ENCODE measurements at places on chromosomes 7 and 10.

DNA sequence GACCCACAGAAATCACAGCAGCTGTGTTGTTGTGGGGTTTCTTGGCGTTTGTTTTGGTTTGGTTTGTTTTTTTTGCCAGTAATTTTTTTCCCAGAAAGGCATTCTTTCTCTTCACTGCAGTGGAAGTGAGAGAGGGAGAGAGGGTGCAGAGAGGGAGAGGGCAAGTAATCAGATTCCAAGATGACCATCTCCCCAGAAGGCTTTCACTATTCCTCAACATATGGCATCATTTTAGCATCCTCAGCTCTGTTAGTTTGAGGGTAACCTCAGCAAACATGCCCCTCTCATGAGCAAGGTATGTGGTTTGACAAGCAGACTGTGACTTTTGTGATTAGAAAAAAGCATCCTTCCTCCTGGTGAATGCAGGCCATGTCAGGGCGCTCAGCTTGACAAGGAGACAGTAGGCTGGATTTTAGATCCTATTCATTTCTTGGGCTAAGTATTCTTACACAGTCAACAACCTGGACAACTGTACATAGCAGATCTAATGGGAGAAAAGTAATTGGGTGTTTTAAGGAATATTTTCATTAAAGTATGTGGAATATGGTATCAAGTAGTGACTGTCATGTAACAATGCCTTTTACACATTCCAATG, 86.3 kb upstream of the PIK3CG start:
- DNase-seq = no peak

DNA sequence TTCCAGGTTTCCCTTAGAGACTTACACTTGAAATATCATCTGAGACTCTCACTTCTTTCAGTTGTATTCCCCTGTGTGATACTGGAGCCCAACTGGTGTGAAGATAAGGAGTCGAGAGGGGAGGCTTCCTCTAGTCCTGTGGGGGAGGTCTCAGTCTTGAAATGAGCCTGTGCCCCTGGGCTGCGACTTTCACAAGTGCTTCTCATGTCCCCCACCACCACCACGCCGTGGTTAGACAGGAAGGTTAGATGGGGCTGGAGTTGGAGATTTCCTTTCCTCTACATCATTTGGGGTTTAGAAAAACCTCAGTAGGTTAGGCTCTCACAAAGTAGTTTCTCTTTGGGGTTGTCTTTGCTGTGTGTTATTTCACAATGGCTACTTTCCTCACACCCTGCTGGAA, 25.6 kb upstream of the MKX start:
- no peak for DNase-seq

DNA sequence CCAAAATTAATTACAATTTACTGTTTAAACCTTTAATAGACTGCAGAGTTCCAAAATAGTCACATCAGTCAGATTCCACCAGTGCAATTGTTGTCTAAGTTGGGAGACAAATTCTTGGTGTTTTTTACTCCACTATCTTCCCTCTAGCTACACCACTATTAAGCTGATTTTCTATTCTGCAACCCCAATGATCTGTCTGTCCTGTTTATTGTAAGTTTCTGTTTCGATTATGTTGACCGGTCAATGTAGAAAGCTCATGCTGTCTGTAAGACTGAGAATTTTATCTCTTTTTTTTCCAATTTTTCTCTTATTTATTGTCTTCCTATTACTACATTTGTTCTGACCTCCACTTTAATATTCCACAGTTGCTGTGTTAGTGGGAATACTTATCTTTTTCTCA, 557.5 kb downstream of the SH2D4B start:
- no peak for DNase-seq

- no peak for DNase-seq
Measured at GRCh38 chr10:25498645-25499044, 323.8 kb downstream of the GPR158 start.

DNA sequence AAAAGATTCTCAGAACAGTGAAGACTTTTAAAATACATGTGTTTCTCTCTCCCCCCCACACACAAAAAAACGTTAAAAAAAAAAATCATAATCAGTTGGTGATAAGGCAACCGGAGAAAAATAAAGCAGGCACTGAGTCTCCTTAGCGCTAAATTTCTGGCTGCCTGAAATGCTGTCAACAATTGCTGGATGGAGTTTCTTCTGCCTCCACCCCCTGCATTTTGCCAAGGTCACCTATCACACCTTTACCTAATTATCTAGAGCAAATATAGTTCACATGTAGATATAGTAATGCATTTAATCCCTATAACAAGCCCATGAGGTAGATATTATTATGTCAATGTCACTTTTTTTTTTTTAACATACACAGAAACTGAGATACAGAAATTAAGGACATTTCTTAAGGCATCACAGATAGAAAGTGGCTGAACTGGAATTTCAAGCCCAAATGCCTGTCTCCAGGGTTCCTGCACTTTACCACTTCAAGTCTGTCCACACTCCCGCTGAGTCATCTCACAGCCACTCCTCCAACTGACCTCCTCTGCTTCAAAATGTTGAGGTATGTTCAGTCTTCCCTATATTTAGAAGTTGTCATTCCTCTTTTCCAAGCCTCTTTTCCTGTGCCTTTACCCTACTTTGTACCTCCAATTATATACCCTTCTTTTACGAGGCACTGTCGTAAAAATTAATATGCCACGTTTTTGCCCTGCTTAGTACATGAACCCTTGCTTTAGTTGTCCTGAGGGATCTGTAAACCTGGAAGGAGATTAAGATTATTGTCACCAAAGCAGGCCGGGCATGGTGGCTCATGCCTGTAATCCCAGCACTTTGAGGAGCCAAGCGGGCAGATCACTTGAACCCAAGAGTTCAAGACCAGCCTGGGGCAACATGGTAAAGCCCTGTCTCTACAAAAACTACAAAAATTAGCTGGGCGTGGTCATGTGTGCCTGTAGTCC, 72.8 kb upstream of the MPP7 start:
- no peak for DNase-seq

DNA sequence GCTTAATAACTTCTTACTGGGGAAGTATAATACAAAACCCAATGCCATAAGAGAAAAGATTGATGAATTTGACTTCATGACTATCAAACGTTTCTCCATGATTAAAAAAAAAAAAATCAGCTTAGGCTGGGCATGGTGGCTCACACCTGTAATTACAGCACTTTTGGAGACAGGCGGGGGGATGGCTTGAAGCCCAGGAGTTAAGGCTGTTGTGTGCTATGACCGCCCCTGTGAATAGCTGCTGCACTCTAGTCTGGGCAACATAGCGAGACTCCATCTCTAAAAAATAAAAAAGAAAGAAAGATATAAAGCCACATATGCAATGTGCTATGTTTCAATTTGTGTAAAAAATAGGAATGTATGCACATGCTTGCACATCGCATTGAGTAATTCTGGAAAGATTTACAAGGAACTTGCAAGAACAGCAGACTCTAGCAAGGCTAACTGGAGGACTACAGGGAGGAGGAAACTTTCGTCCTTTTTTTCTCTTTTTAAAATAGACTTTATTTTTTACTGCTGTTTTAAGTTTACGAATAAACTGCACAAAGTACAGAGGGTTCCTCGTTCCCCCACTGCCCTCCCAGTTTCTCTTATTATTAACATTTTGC, 10.3 kb upstream of the RARRES2 start:
- DNase-seq = no peak

- DNase-seq = no peak
Measured at GRCh38 chr7:42380401-42380800, 143.4 kb upstream of the GLI3 start.

DNA sequence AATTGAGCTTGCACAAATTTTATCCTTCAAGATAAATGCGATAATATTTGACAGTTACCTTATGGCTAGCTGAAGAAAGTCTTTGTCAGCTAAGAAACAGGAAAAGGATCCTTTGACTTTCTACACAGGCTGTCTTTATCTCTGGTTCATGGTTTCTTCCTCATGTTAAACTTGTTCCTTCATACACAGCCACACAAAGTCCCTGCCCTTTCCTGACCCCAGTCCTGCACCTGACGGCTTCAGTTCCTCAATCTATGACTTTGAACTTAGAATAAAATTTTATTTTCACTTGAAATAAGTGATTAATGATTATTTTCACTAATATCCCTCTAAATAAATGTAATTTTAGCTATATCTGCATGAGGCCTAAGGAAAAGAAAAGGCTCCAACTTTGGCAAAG, 77.8 kb upstream of the PRSS1 start:
- DNase-seq = no peak

- no peak for DNase-seq
Measured at GRCh38 chr7:74665296-74665938, 7.9 kb downstream of the GTF2I start.

DNA sequence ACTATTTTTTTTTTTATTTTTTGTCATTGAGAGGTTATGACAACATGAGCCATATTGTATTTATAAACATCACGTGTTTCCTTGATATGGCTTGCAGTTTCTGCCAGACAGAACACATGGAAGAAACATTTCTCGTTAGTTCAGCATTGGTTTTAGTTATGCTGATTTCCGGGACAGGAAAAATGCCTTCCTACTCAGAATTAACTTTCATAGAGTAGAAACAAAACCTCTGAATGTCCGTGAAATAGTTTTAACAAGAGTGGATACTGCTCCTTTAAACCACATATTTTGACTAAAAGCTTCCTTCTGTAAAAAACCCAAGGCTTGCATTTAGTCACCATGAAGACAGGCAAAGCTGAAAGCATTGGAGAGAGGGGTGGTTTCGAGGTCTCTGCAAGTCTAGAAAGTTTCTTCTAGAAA, 240.4 kb downstream of the KIAA1217 start:
- DNase-seq = no peak

DNA sequence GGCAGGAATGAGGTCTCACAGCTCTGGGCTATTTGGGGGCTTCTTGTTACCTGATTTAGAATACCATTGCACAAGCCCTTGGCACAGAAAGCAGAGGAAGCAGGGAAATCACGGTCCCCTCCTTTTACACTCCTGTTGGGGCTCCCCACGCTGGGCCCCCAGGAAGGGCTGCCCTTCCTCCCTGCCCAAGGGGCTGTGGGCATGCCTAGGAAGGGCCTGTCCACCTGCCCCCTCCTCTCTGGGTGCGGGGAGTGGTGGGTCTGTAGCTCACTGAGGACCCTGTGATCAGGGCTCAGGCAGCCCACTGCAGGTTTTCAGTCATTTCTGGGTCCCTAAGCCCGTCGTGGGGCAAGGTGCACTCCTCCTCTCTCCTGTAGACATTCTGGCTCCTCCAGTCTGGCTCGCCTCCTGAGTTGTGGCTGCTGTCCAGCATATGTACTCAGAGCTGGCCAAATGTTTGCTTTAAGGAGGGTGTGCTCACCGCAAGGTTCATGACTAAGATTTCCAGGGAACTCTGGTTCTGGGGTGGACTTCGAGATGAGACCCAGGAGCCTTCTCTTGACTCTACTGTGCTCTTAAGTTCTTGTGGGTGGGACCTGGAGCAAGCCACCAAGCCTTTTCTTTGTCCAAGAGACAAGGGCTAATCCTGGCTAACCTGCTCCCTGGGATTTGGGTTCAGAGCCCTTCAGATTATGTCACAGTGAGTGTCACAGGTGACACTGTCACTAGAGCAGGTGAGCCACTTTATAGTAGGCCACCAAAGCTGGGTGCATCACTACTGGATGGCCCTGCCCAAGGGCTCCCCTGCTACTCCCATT, 56.0 kb downstream of the TACR2 start:
- no peak for DNase-seq

GRCh38 chr7:1975581-1975980, 257.2 kb downstream of the MAD1L1 start:
- no peak for DNase-seq

- DNase-seq = no peak
Measured at GRCh38 chr10:49404321-49404878, 8.5 kb upstream of the DRGX start.

DNA sequence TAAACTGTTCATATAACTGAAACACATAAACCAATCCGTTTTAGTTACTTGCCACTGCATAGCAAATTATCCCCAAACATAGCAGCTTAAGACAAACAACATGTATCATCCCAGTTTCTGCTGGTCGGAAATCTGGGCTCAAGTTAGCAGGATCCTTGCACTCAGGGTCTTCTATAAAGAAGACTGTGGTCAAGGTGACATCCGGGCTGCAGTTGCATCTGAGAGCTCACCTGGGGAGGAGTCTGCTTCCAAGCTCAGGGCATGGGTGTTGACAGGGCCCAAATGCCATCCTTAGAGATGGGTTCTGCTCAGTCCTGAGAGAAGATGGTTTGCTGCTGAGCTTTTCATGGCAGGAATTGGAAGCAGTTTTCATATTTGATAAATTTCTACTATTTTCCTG, 431.2 kb downstream of the PAXIP1 start:
- no peak for DNase-seq

DNA sequence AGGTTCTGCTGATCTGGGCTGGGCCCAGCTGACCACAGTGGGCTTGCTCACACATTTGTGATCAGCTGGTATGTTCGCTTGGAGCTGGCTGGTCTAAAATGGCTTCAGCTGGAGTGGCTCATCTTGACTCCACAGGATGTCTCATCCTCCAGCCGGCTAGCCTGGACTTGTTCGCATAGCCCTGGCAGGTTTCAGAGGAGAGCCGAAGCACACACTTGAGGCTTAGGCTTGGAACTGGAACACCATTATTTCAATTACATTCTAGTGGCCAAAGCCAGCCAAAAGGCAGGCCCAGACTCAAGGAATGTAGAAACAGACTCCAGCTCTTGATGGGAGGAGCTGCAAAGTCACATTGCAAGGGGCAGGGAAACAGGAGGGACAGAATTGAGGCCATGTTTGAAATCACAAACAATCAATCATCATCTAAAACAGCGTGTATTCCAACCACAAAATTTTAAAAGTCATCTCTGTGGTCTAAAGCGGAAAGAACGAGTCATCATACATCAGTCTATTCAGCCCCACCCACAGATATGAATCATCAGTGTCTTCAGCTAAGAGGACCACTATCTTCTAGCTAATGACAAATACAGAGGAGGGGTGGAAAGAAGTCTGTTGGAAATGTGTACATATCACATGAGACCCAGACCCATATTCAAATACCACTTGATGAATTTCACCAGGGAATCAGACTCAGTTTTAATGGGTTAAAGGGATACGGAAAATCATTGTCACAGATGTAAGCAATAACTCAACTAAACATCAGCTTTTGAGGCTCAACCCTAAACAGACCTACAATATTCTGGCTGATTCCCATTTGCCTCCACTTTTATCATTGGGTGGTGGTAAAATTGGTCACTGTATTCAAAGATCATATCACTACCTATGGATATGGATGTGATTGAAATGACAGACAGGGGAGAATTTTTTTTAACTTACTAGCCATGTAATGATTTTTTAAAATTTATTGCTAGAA, 139.0 kb upstream of the MKLN1 start:
- DNase-seq = no peak

- no peak for DNase-seq
Measured at GRCh38 chr7:54992871-54993475, 25.8 kb upstream of the EGFR start.

GRCh38 chr10:15365692-15366091, 5.4 kb downstream of the FAM171A1 start:
- no peak for DNase-seq

Data from NCI-H526 treated with DMSO at 0.1 percent for 48 hours (cell line).